Stimulated activated naive CD4-positive, alpha-beta T cell treated with Interleukin-2 at 50 U/mL for 16 hours (primary cell): ENCODE measurements at places on chromosomes 3 and 15.

DNA sequence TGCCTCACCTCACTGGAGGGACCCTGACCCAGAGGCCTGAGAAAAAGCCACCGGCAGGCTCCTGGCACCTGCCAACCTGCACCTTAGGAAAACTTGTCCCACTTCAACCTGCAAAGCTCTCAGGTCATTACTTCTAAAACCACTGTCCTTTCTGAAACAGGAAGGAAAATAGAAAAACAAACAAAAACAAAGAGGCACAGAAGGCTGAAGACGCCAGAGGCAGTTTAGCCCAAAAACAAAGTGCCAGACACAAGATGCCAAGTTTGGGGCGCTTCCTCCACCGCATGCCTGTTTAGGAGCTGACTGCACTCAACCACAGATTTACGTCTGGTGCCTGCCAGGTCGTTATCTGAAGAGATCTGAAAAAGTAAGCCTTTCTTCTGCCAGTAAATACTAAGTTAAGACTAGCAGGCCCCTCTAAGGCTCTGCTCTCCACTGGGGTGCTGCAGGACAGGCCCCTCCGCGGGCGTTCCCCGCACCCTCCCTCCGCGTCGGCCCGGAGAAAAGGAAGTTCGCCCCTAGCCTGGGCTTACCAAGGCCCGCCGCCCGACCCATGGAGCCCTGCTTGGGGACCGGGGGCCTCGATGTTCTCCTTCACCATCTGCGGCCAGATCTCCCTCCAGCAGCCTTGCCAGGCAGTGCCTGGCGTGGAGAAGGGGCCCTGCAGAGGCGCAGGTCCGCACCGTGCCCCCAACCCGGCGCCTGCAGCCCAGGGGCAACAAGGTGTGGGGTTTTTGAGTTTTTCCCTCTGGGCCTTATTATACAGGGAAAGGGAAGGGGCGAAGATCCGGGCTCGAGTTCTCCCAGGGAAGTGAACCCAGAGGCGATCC is 1.3 kb downstream of the GOLGA8A start:
- DNase-seq = peak; percentile 13

DNA sequence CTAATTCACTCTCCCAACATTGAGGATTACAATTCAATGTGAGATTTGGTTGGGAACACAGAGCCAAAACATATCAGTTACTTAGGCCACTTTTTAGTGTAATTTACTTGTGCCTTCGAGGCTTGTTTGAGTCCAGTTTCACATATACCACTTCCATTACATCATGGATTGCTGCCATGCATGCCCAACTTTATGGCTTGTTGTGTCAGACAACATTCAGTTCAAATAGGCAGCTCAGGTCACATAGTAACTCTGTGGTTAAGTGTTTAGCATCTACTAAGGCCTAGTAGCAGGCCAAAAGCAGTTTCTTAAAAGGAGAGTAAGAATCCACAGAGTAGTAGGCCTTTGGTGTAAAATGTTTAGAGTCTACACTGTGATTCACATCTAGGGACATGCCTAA is 164.3 kb upstream of the GMNC start:
- DNase-seq = no peak

DNA sequence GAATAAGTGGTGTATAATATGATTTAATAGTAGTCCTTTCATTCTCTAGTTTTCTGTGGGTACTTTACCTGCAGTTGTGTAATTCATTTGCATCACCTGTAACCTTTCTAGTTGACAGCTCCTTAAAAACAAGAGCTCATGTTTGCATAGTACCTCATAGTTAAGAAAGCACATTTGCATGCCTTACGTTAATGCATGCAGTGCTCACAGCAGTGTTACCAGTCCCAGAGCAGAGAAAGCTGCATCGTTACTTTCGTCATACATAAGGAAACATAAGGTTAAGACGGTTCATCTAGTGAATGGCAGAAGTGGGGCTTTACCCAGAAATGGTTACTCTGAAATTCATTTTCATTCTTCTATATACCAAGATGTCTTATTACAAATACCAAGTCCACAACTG is 111.3 kb downstream of the AKAP13 start:
- DNase-seq = no peak

DNA sequence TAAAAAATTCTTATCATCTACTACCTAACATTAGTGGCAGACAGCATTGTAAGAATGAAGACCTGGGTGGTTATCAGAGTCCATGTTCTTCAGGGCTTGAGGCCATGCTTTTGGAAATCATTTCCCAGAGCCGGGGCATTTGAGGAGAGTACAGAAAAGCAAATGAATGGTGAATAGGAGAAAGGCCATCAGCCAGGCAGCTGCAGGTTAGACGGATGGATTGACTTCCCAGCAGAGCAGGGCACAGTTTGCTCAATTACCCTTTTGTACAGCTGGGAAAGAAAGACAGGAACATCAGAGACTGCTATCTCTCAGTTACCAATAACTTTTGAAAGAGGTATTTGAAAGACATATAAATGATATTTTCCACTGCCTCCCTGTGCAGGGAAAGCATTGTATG is 135.6 kb downstream of the ALCAM start:
- DNase-seq = no peak

GRCh38 chr3:65318231-65318630 is 630.4 kb upstream of the ADAMTS9 start:
- no peak for DNase-seq
